ENCODE measurements at places on chromosomes 6 and 20.

GRCh38 chr6:118223316-118223715 lies 316.3 kb downstream of the SLC35F1 start:
- DNase-seq: no peak

DNA sequence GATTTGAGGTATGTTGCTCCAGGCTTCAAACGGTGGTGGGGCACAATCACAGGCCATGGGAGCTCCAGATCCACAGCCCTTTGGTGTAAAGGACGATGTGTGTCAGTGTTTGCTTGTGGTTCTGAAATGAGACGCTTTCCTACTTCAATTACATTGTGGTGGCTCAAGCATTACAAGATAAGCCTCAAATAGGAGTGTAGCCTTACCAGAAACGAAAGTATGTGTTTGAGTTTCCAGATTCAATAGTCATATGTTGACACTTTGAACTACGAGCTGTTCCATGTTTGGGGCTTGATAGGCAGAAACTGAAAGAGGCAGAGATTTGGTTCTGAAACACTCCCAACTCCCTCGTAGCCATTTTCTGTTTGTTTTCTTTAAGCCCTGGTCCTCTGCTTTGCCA lies 187.1 kb downstream of the MYLK4 start:
- DNase-seq: no peak

GRCh38 chr6:168030218-168030746 lies 32.8 kb downstream of the KIF25 start:
- DNase-seq: no peak

DNA sequence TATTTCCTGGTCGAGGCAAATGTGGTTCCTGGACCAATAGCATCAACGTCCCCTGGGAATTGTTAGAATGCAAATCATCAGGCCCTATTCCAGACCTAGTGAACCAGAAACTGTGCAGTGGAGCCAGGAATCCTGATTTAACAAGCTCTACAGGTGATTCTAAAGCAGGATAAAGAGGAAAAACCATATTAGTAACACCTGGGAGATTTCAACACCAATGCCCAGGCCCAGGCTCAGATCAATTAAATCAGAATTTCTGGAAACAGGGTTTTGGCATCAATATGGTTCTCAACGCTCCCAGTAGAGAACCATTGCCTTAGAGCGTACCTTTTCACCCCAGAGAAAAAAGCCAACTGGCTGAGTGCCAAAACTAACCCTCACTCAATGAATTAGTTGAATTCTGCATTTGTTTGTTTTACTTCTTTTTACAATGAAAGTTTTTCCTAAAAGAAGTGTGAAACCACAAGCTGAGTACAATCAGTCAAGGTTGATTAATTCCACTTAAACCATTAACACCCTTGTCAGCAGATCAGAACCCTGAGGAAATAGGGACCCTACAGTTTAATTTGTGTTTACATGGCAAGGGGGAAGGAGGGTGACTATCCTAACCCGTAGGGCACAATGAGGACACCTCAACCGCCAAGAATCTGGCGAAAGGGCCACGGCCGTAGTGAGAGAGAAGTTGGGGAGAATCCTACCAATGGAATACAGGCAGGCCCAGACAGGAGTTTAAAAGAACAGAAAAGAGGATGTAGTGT lies 34.9 kb upstream of the LOC128125822 start:
- no peak for DNase-seq

DNA sequence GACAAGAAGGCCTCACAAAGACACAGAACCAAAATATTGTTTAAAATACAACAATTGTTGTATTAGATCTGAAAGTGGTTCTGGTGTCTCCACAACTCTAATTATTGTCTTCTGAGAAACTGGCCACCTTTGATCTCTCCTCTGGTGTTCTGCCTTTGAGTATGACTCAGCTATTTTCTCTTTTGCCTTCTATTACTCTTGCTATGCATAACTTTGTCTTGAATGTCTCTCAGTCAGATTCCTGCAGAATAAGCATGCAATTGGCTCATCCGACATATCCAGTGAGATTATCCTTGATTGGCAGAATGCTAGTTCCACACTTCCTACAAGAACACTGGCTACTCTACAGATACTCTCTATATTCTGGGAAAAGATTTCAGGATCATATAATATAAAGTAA lies 14.3 kb upstream of the EPM2A start:
- no peak for DNase-seq

- no peak for DNase-seq
These were observed 28.4 kb upstream of the ARMH2 start for GRCh38 chr6:24827162-24827561.

DNA sequence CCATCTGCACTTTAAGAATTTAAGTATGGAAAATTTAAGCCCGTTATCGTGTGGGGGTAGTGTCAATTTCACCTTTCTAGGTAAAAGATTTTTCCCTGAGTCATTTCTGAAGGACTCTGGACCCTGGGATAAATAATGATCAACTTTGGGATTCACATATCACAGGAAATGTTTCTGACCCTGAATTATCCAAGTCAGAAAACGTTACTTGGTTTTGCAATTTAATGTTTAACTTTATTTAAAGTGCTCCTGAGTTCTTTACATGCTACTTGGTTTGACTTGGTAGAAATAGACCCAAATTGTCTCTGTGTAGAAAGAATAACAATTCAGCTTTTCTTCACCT lies 1.5 kb upstream of the SLC17A3 start:
- DNase-seq: no peak

- no peak for DNase-seq
These were observed 8.3 kb upstream of the HM13 start for GRCh38 chr20:31505903-31506302.

- DNase-seq: no peak
These were observed 94.3 kb downstream of the EDN1 start for GRCh38 chr6:12384357-12384912.

- peak; percentile 7 for DNase-seq
These were observed 127.2 kb upstream of the TAB2 start for GRCh38 chr6:149190224-149190831.

- DNase-seq: no peak
These were observed 121.2 kb downstream of the DST start for GRCh38 chr6:56521454-56521853.

DNA sequence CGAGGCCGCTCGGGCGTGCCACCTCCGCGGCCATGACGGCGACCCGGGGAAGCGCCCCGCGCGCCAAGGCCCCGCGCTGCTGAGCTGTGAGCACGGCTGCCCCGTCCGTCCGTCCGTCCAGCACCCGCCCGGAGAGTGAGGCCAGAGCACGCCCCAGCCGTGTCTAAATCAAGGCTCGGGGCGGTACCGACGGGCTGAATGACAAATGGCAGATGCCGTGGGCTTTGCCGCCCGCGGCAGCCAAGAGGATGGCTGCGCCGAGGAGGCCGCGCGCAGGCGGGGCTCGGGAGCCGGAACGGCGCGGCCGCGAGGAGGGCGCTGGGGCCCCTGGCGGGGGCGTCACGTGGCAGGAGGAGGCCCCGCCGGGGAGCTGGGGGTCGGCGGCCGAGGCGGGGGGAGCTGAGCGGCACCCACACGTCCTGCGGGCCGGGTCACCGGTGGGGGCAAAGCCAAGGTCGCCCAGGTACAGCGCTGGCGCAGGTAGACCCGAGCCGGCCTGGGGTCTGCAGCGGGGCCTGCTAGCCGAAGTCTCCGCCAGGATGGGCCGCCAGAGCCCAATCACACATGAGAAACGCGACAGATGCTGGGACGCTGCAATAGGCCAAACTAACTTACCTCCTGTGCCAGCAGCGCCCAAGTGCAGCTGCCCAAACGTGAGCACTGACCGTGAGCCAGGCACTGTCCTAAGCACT lies at the start of gene PLAGL1:
Gene PLAGL1, minus strand, starts transcription at position 140 of the 692 bp plus-strand sequence. CDS start 60,123 bp downstream, outside the sequence.
- no peak for DNase-seq

- no peak for DNase-seq
These were observed 395.3 kb upstream of the SULF2 start for GRCh38 chr20:48180618-48181017.

DNA sequence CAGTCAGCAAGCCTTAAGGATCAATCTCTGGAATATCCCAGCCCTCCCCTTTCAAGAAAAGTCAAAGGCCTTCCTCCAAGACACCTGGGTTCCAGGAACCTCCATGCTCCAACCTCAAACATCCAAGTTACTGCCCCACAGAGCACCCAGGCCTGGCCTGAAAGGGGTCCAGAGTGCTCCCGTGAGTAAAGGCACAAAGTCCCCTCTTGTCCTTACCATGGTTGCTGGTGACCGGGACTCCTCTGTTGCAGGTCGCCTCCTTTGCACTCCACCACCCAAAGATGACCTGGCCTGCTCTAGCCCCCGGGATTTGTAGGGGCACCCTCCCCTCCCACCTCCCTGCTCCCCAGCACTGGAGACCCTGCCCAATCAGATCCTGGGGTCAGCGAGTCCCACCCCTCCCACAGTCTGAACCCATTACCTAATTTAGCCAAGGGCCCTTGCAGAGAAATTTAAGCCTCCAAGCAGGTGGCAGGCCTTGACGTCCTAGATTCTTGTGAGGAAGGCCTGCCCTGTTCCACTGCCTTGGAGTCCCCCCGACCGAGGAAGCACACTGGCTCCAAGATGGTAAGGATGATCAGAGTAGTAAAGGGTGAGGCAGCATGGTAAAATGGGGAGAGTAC lies at the start of gene TNNC2:
Gene TNNC2, minus strand, starts transcription at position 283 of the 623 bp plus-strand sequence. Its CDS starts 64 bp downstream, at position 219.
- no peak for DNase-seq

DNA sequence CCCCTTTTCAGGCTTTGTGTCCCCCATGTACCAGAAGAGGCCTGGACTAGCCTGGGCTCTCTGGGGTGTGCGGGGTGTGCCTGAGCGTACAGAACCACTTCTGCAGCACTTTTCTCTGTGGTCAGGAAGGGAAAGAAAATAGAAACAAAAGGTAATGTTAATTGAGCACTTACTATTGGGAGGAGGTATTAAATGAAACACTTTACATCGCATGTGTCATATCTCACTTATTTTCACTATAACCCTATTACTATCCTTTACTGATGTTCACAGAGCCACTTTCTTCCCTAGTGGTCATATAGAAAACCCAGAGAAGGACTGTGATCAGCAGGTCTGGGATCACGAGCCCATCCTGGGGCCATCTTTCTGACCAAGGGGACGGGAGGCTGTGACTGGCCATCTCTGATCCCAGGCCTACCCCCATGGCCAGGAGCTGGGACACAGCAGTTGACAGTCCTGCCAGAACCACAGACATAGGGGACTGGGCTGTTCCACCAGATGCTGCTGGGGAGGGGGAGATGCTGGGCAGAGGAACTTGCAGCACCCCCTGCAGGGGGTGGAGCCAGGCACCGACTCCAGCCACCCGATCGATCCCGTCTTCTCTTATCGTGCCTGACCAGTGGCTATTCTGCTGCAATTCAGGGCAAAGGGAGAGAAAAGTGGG lies 107.6 kb downstream of the VEGFA start:
- DNase-seq: no peak

GRCh38 chr6:29818892-29819291 lies 8.7 kb upstream of the HLA-G start:
- DNase-seq: no peak

DNA sequence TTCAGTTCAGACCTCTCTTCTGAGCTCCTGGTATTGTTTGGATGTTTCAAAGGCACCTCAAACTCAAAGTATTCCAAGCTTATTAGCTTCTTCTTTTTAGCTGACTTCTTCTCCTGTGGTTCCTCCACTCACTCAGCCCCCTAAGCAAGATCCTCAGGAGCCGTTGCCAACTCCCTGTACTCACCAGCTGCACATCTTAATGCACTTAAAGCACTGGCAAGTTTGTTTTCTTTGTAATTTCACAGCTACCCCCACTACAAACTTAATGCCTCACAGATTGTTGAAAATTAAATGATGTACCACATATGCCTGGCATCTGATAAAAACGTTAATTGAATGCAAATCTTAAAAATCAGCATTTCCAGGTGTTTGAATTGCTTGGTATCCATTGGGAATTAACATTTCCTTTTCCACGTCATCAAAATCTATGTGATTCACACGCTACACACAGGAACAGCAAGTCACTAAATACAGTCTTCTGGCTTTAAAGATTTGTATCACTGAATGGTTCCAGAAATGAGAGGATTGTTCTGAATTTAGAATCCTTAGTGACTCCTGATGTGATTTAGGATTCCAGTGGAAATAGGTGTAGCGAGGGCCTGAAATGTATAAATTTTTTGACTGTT lies 24.5 kb downstream of the CALHM6 start:
- no peak for DNase-seq

- DNase-seq: no peak
These were observed 126.9 kb downstream of the OR2B2 start for GRCh38 chr6:27785294-27785693.
